ENCODE measurements at places on chromosomes 7 and 10. TPM values are rescaled to one million over a fixed set of nuclear protein-coding genes. Genes with fewer than 3 reads are reported as not detected.

The TMEM213 gene
- total RNA-seq: not detected

DNA sequence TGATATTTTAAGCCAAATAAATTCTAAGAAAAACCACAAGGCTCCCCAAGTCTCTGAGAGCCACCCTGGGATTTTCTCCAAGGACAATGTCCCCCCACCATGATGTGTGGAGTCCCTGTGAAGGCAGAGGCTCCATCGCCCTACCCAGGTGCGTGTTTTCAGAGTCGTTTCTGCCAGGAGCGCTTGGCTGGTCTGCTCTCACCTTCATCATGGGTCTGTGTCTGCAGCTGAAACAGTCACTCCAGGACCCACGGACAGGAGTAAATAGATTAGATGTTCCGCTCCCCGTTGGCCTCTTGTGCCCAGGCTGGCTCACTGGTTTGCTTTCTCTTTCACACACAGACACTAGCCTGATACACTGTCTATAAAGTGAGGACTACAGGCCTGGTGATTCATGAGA, 217.5 kb downstream of the SFMBT2 start:
- no peak for DNase-seq

DNA sequence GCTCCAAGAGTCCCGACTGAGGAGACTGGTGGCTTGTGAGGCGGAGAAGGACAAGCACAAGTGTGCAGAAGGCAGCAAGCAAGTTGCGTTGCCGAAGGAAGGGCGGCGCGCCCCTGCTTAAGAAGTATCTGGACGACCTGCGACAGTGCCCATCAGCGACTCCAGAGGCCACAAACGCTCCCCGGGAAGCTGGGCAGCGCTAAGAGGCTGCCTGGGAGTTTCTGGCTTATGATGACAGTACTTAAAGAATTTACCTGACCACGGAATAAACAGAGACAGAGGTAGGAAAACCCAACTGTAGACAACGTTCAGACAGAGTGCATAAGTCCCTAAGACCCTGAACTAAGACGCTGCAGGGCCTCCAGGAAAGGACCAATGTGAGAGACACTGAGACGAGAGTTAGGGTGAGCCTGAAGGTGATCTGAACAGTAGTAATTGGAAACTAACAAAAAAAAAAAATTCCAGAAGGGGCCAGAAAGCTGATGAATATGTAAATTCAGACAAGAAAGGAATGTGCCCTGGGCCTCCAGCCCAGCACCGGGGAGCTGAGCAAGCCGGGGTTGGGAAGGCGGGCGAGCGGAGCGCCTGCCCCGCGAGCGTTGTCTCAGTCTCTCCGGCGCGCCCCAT, 1.0 kb downstream of the OSBPL3 start:
- peak; percentile 75 for DNase-seq

DNA sequence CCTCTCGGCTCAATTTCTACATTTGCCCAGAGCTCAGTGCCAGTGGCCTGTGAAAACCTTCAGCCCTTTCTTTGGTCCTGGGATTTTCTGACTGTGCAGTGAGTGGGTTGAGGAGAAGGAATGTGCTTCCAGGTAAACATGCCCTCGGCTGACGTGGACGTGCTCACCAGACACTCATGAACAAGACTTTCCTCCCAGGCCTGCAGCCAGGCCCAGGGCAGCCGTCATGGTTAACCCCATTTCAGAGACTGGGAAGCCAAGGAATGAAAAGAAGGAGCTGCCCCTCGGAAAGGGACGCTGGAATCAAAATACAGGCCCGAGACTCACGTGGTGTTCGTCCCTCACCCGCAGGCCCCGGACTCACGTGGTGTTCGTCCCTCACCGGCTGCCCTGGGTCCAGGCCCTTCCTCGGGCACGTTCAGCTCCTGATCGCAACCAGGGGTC, 8.8 kb upstream of the CALML5 start:
- DNase-seq: no peak
